GM10248 (cell line): ENCODE measurements at places on chromosomes 7 and 10.

GRCh38 chr7:39749177-39749576, 125.8 kb downstream of the RALA start:
- DNase-seq = no peak

GRCh38 chr10:60349426-60349825, 40.2 kb downstream of the ANK3 start:
- DNase-seq = no peak

- no peak for DNase-seq
Measured at GRCh38 chr10:20877554-20877953, 19.6 kb downstream of the NEBL start.

DNA sequence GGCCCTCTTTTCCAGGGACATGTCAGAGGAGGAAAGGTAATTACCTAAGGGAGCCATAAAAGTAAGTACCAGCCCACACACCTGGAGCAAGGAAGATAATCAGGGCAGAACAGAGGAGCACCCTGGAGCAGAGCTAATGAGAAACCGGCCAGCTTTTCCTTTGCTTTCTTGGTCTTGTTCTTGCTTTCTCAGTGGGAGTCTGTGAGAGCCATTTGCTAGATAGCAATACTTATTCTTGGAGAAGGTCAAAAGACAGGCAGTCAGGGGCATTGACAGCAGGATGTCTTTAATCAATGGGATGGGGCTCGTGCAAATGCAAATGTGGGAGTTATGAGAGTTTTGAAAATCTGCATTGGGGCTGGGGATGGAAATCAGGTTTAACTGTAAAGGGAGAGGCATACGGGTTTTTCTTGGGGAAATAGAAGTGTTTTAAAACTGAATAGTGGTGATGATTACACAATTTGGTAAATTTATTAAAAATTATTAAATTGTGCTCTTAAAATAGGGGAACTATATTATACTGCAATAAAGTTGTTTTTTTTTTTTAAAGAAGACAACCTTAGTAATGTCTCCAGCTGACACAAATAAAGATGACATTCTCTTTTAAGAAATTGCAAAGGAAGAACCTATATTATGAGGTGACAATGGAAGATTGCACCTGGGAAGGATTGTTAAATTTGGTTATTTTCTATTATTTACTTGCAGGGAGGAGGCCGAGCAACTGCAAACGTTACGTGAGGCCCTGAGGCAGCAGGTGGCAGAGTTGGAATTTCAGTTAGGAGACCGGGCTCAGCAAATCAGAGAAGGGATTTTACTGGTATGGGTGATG, 35.6 kb upstream of the PPP1R17 start:
- no peak for DNase-seq

DNA sequence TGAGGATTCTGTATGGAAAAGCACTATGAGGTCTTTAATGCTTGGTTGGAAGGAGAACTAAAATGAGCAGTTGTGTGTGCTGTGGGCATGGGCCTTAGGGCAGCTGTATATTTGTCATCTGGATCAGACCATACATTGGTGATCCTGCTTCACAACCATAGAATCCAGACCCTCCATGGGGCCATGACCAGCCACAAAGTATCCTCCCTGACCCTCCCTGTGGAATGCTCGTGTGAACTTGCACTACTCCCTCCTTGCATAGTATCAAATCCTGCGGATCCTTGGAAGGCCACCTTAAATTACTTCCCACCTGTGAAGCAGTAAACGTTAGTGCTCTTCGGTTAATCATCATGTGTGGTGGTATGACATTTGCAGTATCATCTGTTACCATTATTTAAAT, 67.1 kb downstream of the BMPR1A start:
- DNase-seq = no peak

DNA sequence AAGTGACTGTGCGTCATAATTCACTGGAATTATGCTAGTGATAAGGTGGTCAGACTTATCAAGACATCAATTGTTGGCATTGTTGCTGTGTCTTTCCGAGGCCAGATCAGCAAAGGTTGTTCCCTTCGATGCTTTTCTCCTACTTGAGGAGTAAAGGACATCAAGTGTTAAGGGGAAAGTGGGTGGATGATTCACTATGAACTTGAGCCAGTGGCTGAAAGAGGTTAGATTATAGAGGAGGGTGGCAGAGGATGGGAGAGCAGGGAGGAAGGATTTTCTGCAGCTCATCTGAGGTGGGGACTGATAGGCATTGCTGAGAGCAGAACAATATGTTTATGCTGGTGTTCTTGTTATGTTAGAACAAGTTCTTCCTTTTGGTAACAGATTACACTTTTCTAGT, 131.4 kb upstream of the AGR3 start:
- no peak for DNase-seq

- DNase-seq = no peak
Measured at GRCh38 chr10:114061148-114061547, 17.5 kb downstream of the ADRB1 start.

DNA sequence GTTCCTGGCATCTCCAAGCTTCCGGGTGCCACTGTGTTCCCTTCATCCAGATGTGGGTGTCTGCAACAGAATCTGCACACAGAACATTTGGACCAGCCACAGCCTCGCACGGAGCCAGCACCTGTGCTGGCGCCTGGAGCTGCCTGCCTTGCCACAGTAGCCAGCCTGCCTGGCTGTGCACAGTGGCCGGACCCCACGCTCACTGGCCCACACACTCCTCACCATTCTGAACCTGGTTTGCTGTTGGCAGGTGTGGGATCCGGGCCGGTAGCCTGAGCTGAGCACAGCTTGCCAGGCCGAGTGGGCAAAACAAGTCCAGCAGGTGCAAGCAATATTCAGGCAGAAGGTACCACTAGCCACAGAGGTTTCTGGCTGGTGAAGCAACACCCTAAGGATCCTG, 7.6 kb upstream of the KLHL7 start:
- DNase-seq = no peak

DNA sequence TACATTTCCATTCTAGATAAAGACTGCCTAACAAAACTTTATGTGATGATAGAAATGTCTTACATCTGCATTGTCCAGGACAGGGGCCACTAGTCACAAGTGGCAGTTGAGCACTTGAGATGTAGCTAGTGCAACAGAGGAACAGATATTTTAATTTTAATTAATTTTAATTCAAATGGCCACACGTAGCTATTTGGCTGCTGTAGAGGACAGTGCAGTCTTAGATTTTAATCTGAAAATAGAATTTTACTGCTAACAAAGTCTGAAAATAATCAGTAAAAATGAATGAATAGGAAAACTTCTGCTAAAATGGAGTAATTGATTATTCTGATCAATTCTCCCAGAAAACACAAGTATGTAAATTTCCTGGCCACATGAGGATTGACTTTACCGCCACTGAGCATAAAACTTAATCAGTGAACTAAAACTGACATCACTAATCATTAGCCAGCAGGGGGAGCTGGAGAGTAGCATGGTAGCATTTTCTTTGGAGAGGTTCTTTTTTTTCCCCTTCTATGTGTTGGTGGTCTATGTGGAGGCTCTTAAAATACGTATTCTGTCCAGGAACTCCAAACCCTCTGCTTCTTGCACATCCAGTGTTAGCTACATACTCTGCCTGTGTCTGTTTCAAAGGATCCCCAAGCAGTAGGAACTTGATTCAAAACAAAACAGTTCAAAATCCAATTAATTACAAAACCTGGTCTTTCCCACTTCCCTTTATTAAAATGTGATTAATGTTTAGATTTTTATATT, 52.1 kb downstream of the TSPAN12 start:
- DNase-seq = peak; percentile 53

DNA sequence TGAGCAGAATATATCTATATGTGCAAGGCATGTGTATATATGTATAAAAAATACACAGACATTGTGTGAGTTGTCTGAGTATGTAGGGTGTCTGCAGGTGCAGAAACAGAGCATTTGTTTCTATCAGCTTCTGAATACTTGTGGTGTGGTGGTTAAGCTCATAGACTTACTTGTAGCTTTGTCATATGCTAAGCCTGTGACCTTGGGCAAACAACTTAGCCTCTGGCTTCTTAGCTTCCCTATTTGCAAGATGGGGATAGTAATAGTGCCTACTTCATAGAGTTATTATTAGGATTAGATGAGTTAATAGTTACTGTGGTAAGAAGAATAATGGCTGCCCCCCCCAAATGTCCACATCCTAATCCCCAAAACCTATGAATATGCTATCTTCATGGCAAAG, 28.2 kb upstream of the PAX2 start:
- no peak for DNase-seq

DNA sequence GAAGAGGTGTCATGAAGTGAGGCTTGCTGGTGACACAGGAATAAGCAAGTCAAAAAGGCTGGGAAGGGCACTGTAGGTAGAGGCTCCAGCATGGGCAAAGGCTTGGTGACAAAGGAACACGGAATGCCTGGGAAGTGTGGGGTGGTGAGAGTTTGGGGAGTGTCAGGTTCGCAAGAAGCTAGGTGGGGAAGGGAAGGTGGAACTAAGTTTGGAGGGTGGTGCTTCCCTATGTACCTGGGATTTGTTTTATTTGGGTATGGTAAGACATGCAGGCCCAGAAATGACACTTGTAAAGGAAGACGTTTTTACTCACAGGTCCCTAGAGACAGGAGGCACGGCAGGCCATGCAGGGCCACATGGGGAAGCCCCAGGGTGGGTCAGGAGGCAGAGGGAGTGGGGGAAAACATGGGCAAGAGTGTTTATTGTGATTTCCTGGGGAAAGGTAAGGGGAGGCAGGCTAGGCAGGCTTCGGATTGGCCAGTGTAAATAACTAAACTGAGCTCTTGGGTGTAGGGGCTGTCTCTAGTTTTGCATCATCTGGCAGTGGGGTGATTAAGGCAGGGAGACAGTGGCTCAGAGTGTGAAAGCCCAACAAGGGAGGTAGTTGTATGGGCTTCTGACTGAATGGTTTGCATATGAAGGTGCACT, 52.1 kb downstream of the SH2D4B start:
- peak; percentile 50 for DNase-seq
